LHCN-M2 (cell line): ENCODE measurements at places on chromosomes 11 and 22.

DNA sequence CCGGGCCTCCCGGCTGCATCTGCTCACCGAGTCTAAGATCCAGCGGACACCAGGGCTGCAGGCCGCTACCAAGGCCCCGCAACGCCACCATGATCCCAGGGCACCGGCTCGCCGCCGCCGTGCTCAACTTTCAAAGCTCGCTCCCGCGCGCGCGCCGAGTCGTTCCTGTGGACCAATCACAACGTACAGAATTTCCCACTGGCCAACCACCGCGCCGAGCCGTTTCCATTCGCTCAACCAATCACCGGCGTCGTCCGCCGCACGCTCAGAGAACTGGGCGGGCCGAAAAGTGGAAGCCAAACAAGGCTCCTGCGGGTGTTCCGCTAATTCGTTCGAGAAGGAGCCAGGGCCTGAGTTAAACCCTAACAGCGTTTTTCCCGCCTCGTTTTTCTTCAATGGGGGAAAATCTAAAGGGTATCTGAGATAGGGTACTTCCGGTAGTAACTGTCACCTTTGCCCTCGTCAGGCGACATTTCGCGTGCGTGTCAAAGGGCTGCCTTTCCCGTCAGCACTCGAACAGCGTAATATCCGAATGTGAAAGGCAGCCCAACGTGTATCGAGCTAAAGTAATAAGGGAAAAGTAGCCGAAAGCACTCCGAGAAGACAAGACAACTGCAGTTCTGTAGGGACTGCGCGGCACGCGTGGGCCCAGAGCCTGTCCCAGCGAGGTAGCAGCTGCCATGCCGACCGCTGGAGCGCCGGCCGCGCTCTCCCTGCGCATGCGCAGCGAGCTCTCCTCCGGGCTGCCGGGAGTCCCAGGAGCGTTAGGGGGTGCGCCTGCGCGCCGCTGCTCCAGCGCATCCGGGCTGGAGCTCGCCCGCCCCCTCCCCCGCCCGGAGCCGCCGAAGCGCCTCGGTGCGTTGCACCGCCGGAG, at the start of the genes NCAPD3 and VPS26B:
Gene NCAPD3 (minus strand): TSS at position 132 of the 874 bp plus-strand sequence. CDS start 41 bp downstream, at position 91.
Gene VPS26B (plus strand): TSS at position 836 of the 874 bp plus-strand sequence. CDS start 452 bp downstream, outside the sequence.
- DNase-seq, result peak; percentile 93

DNA sequence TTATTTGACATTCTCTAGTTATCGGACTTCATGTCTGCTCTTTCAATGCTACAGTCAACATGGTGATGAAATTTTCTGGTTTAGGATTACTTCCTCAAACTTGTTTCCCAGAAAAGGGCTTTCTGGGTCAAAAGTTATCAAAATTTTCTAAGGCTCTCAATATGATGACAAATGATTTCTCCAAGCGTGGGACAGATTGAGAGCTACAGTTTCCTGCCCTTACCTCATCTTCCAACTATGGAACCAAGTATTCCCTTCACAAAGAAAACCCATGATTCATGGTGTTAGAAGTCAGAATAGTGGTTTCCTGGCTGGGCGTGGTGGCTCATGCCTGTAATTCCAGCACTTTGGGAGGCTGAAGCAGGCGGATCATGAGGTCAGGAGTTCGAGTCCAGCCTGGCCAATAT, 17.8 kb downstream of the MYO18B start:
- peak; percentile 98 for DNase-seq

DNA sequence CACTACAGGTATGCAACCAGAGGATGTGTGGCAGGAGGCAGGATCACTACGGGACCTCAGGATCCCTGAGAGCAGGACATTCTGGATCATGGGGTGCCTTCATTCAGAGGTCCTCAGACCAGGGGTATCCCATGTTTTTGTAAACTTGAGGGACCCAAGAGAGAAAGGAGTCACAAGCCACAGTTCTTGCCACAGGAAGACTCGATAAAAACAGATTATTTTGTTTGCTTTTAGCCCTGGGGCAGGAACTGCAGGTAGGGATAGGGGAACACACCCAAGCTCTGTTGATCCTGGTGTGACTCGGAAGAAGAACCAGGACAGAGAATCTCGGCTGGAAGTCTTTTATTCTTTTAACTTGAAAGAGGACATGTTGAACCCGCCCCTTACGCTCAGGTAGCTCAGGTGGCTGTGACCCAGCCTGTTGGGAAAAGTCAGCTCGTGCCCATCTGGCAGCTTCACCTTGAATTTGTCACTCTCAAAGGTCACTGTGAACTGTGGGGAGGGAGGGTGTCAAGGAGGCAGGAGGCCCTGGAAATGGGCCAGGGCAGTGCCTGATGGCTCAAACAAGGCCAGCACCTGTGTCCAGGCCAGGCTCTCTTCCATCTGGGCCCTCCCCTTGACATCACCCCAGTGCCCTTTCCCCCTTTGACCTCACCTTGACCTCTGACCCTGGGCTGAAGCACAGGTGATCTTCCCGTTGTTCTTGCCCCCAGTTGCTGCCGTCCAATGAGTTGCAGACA, 9.8 kb downstream of the LGALS2 start:
- no peak for DNase-seq

DNA sequence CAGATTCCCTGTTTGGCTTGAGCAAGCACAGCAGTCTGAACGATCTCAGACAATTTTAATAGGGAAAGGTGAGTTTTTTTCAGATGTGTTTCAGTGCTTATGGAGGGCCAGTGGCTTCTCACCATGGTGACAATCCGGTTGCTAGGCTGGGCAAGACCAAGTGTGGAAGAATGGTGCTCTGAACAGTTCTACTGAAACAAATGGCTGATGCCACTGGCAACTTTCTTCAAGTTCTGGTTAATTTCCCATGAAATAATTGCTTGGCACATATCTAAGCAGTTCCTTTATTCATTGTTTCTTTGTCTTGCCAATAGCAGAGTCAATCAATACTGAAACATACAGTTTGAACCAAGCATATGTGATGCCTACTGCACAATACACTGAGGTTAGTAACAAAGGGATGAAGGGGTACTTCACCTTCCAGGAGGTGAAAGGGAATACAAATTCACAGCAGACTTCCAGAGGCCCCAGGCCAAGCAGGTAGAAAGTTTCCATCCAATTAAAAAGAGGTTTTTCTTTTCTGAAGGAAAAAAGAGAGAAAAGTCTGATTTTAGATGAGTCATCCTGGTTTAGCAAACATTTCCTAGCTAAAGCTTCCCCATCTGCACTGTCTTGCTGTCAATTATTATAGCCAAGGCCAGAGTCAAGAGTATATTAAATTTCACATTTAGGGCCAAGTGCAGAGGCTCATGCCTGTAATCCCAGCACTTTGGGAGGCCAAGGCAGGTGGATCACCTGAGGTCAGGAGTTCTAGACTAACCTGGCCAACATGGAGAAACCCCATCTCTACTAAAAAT, 21.2 kb upstream of the NDUFC2 start:
- no peak for DNase-seq

DNA sequence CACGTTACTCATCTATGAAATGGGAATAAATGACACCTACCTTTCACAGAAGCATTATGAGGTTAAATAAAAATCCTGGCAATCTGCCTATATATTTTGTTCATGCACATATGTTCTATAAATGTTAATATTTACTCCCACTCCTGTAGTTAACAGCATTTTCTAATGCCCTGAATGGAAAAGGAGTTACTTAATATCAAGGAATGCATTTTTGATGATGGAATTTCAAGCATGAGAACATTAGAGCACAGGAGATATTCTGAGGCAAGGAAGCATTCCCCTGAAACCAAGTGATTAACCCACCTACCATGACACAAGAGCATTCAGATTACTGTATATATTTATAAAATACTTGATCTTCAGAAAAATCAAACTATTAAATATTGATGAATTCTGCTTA, 102.1 kb downstream of the ARHGAP32 start:
- DNase-seq, result no peak

DNA sequence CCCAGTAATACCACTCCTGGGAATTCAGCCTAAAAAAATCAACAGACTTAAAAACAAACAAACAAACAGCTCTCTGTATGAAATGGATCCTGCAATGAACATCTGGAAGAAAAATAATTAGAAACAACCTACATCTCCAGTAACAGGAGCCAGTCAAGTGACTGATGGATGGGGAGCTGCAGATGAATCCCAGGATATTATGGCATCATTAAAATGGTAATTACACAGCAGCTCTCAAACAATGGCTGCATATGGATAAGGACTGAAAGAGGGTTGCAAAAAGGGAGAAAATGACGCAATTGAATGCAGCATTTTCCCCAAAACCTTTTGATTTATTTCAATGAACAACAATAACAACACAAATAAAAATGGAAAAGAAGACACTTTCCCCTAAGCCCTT, 4.1 kb downstream of the NPTXR start:
- DNase-seq, result no peak

DNA sequence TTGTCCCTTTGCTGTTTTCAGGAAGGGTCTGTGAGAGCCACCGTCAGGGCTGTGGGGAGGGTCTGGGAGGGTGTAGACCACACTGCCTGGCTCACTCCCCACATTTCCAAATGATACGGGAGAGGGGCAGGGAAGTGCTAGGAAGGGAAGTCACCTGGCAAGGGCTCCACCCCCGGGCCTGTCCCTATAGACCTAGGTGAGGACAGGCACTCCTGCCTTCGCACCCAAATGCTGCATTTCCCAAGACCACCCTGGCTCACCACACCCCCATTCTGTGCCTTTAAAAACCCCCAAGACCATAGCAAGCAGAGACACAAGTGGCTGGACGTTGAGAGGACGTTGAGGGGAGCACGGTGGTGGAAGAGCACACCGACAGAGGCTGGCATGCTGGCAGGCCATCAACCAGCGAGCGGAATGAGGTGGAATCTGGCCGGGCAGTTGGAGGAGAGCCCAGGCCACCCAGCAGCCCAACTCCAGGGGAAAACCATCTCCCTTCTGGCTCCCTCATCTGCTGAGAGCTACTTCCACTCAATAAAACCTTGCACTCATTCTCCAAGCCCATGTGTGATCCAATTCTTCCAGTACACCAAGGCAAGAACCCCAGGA, 45.7 kb downstream of the GNB1L start:
- DNase-seq, result no peak

- no peak for DNase-seq
Observed at GRCh38 chr11:87022254-87022653, 15.5 kb upstream of the TMEM135 start.

DNA sequence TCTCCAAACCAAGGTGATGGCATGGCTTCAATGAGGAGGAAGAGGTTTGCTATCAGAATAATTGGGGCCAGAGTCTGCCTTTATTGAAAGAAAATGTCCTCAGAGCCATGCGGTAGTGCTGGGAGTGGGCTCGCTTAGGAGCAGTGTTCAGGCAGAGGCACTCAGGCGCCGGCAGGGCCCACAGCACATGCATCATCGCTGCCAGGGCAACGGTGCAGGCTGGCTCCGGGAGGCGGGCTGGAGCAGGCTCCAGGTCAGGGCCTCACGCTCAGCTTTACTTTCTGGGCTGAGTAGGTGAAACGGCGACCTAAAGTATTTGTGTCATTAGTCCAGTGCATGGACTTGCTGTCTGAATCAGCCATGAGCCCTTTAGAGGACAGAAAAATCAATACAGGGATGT, 169.9 kb upstream of the CCDC90B start:
- no peak for DNase-seq

DNA sequence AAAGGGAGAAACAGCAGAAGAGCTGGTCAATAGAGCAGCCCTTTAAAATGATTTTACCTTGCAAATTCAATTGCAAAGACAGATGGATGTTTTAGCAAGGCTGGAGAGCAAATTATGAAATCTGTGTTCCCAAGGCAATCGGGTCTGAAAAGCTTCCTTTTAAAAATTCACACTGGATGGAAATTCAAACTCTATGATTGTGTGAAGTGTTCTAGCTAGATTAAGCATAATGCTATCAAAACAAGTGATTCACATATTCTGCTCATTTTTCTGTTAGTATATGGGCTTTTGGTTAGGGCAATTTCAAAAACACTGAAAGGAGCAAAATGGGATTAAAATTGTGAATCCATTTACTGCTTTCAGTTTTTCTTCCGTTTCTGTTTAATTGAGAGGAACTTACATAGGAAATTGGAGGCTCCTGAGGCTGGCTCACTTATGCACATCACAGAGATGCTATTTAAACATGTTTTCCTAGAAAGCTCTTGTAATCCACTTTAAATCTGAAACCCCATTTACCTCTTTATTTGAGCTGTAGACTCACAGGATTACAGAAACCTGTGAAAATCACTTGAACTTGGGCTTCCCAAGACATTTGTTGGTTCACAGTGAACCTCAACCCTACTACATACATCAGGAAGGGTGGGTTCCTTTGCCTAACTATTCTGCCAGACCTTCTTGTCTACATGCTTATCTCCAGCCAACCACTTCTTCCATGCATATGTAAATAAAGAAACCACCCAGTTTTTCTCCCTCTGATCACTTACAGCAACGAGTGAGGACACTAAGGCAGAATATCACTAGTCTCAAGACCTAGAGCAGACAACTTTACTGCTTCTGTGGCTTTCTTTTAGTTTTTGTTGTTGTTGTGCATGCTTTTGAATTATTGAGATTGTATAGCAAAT, 201.9 kb upstream of the PITPNB start:
- no peak for DNase-seq

DNA sequence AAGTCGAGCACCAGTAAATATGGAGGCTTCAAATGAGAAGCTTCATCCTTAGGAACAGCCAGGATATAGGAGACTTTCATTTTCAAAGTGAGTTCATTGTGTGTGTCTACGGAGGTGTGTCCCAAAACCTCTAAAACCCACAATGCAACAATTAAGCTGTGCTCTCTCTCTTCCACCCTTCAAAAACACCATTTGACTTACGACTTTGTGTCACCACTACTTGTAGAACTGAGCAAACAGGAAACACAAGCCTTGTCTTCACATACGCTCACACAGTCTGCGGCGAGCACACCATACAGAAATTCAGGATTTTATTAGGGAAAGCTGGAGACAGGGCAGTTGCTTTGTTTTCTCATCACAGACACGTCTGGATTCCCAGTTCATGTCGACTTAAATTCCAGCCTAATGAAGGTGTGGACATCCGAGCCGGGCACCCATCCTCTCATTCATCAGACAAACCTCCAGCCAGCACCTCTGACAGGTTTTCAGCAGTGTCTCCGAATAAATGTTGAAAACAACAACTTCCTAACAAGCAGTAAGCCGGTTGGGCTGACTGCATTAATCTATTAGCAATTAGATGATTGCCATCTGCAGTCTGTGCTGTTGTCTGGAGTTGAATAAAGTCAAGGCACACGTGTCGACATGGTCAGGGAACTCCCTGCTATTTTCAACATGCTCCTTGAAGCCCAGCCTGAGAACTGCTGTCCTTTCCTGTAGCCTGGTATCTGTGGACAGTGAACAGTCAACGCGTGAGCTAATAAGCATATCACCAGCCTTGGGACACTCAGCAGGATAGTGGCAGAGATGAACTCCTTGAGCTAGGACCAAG, 1411.1 kb downstream of the BRD1 start:
- DNase-seq, result no peak

GRCh38 chr11:99952816-99953215, 734.3 kb upstream of the ARHGAP42 start:
- peak; percentile 88 for DNase-seq

DNA sequence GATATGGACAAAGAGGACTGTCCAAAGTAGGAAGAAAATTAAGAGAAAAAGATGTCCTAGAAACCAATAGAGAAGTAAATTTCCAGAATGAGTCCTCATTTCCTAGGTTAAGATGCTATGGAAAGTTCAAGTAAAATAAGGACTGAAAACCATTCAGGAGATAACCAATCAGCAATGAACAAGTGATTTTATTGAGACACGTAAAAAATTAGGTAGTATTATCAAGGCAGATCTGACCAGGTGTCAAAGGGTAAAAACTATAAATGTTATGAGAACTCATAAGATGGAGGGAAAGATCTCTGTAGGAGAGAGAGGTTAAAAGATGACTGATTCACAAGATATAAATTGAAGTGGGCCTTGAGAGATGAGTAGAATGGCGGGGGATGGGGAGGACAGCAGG, 50.2 kb downstream of the SPATA19 start:
- no peak for DNase-seq

- no peak for DNase-seq
Observed at GRCh38 chr22:42678894-42679293, 29.7 kb upstream of the CYB5R3 start.

GRCh38 chr11:19345848-19346681, 105.3 kb upstream of the E2F8 start:
- DNase-seq, result no peak
